Bronchus fibroblast of lung (primary cell): ENCODE measurements at places on chromosomes 16 and 17. TPM values are rescaled to one million over a fixed set of nuclear protein-coding genes. Genes with fewer than 3 reads are reported as not detected.

The MT1M gene
- total RNA-seq = 2.8 and 3.0 TPM in 2 replicates

The PRCD gene
- 1.2 and 2.2 TPM in 2 replicates for total RNA-seq

The PLXDC1 gene
- total RNA-seq = under 0.01 and 0.15 TPM in 2 replicates

The TBKBP1 gene
- 2.7 and 3.6 TPM in 2 replicates for total RNA-seq

The RNU2-1 gene
- not detected in 2 replicates for total RNA-seq

The CD300E gene
- total RNA-seq = not detected in 2 replicates

The PPP1R27 gene
- total RNA-seq = not detected in 2 replicates

The ADAD2 gene
- not detected in 2 replicates for total RNA-seq

The CCL5 gene
- total RNA-seq = not detected in 2 replicates

The PLCD3 gene
- 17.1 and 26.1 TPM in 2 replicates for total RNA-seq

The GNAO1 gene
- total RNA-seq = under 0.01 and 0.17 TPM in 2 replicates

The PERCC1 gene
- not detected in 2 replicates for total RNA-seq

The MIS12 gene
- 13.8 and 18.2 TPM in 2 replicates for total RNA-seq

The C16orf86 gene
- total RNA-seq = 3.5 and 4.9 TPM in 2 replicates

The SLFN12 gene
- 9.4 and 11.6 TPM in 2 replicates for total RNA-seq

The FBXO39 gene
- total RNA-seq = under 0.01 and 0.34 TPM in 2 replicates
